ENCODE measurements at places on chromosomes 2 and 18.

DNA sequence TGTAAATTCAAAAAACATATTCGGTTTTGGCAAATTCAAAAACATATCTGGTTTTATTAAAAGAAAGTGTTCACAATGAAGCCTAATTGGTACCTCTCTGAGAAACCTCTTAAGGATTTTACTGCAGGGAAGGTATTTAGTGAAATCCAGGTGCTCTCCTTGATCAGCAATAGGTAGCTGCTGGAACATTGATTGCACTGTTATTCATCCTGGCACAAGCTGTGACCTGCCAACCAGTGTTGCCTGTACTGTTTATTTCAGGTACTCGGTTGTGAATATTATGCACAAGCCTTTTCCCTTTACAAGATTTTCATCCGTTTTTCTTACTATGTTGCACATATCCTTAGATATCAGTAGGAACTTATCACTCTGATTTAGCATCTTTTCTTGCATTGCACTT is 155.8 kb upstream of the ZEB2 start:
- no peak for DNase-seq

- no peak for DNase-seq
These were observed 318.7 kb downstream of the PDE11A start for GRCh38 chr2:177753682-177754491.

DNA sequence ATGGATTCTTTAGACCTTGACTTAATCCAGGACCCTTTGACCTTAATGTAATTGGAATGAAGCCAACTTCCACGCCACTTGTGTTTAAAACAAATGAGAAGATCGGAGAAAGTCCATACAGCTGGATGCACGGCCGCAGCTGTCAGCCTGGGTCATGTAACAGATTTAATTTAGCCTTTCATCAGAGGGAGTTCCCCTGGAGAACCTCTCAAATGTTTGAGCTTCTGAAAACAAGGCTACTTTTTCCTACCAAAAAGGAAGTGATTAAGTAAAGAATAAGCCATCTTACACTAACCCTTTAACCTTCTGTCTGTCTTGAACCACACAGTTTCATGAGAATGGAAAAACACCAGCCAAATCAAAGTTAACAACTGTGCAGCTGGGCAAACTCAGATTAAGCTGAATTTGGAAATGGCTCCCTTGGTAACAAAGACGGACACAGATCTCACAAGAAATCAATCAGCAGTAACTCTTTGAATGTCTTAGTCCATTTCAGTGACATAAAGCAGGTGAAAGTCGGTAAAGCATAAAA is 103.6 kb downstream of the DOCK10 start:
- DNase-seq = no peak

DNA sequence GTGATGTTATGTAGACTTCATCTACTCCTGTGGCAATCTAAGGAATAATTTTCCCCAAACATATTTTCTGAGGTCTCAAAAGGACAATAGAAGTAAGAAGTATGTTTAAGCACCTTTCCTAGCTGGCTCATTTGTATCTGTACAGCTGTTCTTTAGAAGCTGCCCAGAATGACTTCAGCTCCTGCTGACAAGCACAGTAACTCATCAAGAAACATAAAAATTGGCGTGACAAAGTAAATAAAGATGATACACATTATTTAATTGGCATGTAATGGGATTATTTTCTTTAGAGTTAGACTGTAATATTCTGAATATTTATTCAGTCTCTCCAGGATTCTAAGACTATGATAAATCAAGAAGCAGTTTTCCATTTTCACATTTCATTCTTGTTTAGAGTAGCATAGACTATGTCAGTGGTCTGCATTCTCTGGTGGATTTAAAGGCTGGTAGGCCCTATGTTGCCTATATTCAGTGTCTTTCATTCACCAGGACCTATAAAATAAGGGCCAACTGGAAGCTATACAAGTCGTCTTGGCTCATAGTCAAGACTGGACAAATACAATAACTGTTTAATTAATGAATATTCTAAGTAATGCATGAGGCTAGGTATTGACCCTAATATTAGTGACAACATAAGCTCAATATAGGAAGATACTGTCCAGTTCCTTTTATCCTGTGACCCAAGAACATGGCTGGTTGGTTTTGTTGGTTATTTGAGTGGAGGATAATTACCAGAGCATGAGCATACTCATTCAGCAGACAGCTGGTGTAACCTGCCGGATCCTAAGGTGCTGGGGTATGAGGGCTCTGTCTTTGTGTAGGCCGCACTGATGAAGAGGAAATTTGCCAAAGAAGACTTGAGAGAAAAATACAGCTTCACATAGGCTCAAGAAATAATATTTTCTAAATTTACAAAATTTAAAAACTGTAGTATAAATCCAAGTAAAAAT is 107.0 kb downstream of the PDE1A start:
- no peak for DNase-seq

GRCh38 chr2:430291-431040 is 142.6 kb upstream of the ALKAL2 start:
- DNase-seq = no peak

GRCh38 chr2:198571393-198571792 is 767.0 kb downstream of the PLCL1 start:
- no peak for DNase-seq

All from HuH-7 (cell line).